ENCODE measurements at places on chromosomes 4 and X.

DNA sequence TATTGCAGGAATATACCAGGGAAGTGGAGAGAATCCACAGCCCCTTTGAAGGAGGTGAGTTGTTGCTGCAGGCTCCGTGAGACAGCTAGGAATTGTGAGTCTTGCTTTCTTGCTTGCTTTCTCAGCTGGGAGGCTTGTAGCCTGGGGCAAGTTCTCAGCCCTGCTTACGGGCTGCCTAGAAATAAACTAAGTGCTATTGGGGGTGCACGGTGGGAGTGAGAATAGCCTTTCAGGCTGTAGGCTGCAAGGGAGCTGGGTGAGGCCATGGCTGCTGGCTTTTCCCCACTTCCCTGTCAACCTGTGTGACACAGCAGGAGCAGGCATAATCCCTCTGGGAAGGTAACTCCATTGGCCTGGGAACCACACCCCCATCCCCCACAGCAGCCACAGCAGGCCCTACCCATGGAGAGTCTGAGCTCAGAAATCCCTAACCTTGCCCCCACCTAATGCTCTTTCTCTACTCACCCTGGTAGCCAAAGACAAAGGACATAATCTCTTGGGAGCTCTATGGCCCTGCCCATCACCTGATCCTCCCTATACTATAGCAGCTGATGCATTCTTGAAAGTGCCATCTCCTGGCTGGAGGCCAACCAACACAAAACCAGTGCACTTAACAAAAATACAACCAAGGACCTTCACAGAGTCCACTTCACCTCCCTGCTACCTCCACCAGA, 113.0 kb downstream of the MMRN1 start:
- no peaks in the 10 kb centered on the region for H3K27me3 ChIP-seq
- no peaks in the 10 kb centered on the region for H3K4me1 ChIP-seq
- H3K36me3 ChIP-seq, result no peaks in the 10 kb centered on the region
- H3K4me3 ChIP-seq, result no peak overlapping the region

DNA sequence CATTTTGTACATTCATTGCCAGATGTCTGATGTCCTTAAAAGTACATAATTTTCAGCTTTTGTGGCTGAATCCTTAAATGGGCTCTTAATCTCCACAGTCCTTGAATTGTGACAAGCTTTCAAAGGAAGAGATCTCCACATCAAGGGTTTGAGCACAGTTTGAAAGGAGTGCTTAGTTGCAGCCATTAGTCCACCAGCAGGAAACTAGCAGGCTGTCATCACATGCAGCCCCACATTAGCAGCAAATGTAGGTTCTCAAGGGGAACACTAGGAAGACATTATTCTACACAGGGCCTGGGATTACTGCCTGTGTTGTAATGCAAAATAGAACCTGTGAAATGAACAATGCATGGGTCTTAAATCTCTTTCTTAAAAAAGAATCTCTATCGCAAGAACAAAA, 173.2 kb downstream of the CBLL2 start:
- no peaks in the 10 kb centered on the region for H3K27me3 ChIP-seq
- no peak overlapping the region for H3K27ac ChIP-seq
- no peaks in the 10 kb centered on the region for H3K4me1 ChIP-seq
- DNase-seq, result no peak
- no peak overlapping the region for H3K4me3 ChIP-seq

GRCh38 chr4:55549888-55550287, 3.2 kb upstream of the CLOCK start:
- H3K27me3 ChIP-seq, result no peaks in the 10 kb centered on the region
- no peaks in the 10 kb centered on the region for H3K36me3 ChIP-seq
- H3K4me1 ChIP-seq, result peaks cover 19% of the 10 kb centered on the region
- no peak overlapping the region for H3K4me3 ChIP-seq
- no peak for DNase-seq

- H3K4me1 ChIP-seq, result no peaks in the 10 kb centered on the region
- no peak overlapping the region for H3K4me3 ChIP-seq
- no peak overlapping the region for H3K27ac ChIP-seq
- no peak for DNase-seq
- peaks cover 35% of the 10 kb centered on the region for H3K27me3 ChIP-seq
- no peaks in the 10 kb centered on the region for H3K36me3 ChIP-seq
These were observed 19.2 kb downstream of the OTC start for GRCh38 chrX:38371641-38372040.

GRCh38 chr4:30840571-30840970, 120.4 kb downstream of the PCDH7 start:
- H3K27me3 ChIP-seq, result no peaks in the 10 kb centered on the region
- no peak overlapping the region for H3K4me3 ChIP-seq
- no peaks in the 10 kb centered on the region for H3K36me3 ChIP-seq

GRCh38 chr4:98148856-98149255, 5.6 kb upstream of the STPG2 start:
- no peaks in the 10 kb centered on the region for H3K36me3 ChIP-seq
- H3K4me1 ChIP-seq, result peaks cover 4% of the 10 kb centered on the region
- no peak overlapping the region for H3K27ac ChIP-seq
- no peak overlapping the region for H3K4me3 ChIP-seq

- no peaks in the 10 kb centered on the region for H3K4me1 ChIP-seq
- no peaks in the 10 kb centered on the region for H3K36me3 ChIP-seq
- DNase-seq, result no peak
- H3K27me3 ChIP-seq, result no peaks in the 10 kb centered on the region
These were observed 55.5 kb upstream of the TENM3 start for GRCh38 chr4:182187674-182188073.

DNA sequence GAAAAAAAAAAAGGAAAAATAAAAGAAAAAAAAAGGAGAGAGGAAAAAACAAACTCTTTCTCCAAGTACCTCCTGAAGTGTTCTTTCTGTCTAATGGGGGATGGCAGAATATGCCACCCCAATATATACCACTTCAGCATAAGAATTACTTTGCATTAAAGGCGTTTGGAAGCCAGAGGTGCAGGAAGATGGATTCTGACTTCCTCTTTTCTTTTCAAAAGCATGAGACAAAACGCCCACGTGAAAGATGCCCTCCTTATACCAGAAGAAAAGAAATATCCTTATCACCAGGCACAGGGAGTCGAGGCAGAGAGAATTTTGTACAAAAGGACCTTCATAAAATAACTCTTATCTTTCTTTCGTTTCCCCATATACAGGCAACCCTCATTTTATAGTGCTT, 40.9 kb downstream of the COX18 start:
- H3K27me3 ChIP-seq, result no peaks in the 10 kb centered on the region
- no peak overlapping the region for H3K27ac ChIP-seq
- no peaks in the 10 kb centered on the region for H3K36me3 ChIP-seq

GRCh38 chrX:152915541-152916241, 17.8 kb downstream of the ZNF185 start:
- no peaks in the 10 kb centered on the region for H3K27me3 ChIP-seq
- H3K36me3 ChIP-seq, result no peaks in the 10 kb centered on the region
- H3K4me1 ChIP-seq, result no peaks in the 10 kb centered on the region
- DNase-seq, result no peak
- H3K4me3 ChIP-seq, result no peak overlapping the region
- H3K27ac ChIP-seq, result no peak overlapping the region

GRCh38 chr4:54055494-54055893, 8.9 kb downstream of the CHIC2 start:
- H3K4me1 ChIP-seq, result peaks cover 8% of the 10 kb centered on the region
- no peaks in the 10 kb centered on the region for H3K36me3 ChIP-seq
- H3K27ac ChIP-seq, result no peak overlapping the region
- no peak for DNase-seq
- no peak overlapping the region for H3K4me3 ChIP-seq
- H3K27me3 ChIP-seq, result no peaks in the 10 kb centered on the region

GRCh38 chr4:33831442-33832066, 2412.8 kb downstream of the ARAP2 start:
- H3K4me1 ChIP-seq, result no peaks in the 10 kb centered on the region
- no peaks in the 10 kb centered on the region for H3K36me3 ChIP-seq
- DNase-seq, result no peak
- no peak overlapping the region for H3K27ac ChIP-seq

- no peak overlapping the region for H3K4me3 ChIP-seq
- DNase-seq, result no peak
- no peak overlapping the region for H3K27ac ChIP-seq
- H3K4me1 ChIP-seq, result no peaks in the 10 kb centered on the region
- H3K36me3 ChIP-seq, result no peaks in the 10 kb centered on the region
These were observed 325.2 kb upstream of the BMP3 start for GRCh38 chr4:80705311-80705710.

GRCh38 chr4:144787365-144788258, 141.7 kb downstream of the HHIP start:
- H3K36me3 ChIP-seq, result no peaks in the 10 kb centered on the region
- no peaks in the 10 kb centered on the region for H3K4me1 ChIP-seq
- DNase-seq, result no peak
- H3K27me3 ChIP-seq, result no peaks in the 10 kb centered on the region

DNA sequence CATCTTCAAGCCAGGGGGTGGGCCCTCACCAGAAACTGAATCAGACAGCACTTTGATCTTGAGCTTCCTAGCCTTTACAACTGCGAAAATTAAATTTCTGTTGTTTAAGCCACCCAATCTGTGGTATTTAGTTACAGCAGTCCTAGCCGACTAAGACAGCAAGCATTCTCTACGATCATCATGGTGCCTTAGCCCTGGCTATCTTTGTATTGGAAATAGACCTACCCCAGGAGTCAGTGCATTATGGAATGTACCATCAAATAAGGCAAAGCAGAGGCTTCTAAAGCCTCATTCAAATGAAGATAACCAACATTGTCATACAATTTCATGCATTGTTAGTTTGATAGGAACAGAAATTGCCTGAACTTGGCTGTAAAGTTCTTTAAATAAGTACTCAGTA, 75.0 kb downstream of the PARM1 start:
- no peaks in the 10 kb centered on the region for H3K36me3 ChIP-seq
- H3K27me3 ChIP-seq, result no peaks in the 10 kb centered on the region
- peaks cover 16% of the 10 kb centered on the region for H3K4me1 ChIP-seq
- H3K27ac ChIP-seq, result no peak overlapping the region

Measured in heart left ventricle (tissue), 16 donors.